ENCODE measurements at places on chromosomes 7 and 10.

DNA sequence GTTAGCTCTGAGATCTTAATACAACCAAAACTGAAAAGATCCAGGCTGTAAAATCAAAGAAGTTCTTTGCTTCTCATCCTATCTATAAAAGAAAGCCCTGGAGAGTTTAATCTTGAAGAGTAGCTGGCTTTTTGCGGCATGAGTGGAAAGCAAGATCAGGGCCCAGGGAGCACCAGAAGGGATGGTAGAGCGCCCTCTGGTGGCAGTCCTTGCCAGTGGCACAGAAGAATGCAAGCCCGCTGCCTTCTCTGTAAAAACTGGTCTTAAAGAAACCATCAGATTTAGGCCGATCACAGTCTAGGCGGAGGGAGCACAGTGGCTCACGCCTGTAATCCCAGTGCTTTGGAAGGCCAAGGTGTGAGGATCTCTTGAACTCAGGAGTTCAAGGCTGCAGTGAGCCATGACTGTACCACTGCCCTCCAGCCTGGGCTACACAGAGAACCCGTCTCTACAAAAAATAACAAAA, 35.6 kb downstream of the CPN1 start:
- DNase-seq, result peak; percentile 69

GRCh38 chr7:11620406-11621253, 211.4 kb downstream of the THSD7A start:
- DNase-seq, result no peak

DNA sequence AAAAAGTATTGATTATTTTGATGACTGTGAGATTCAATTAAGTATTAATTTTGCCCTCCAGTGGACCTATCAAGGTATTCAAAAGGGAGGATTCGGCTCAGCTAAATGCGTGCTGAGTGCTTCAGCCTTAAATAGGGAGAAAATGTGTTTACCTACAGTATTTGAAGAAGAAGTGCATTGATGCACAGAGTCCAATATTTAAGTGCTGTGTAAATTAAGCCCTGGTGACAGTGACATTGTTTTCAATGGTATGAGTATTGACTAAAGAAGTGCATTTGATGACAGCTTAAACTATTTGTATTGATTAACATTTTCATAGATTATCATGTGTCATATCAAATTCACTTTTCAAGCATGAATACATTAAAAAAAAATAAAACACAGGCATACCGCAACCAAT, 106.6 kb downstream of the POU6F2 start:
- no peak for DNase-seq

GRCh38 chr10:125700355-125700911, 17.5 kb upstream of the TEX36 start:
- DNase-seq, result no peak

DNA sequence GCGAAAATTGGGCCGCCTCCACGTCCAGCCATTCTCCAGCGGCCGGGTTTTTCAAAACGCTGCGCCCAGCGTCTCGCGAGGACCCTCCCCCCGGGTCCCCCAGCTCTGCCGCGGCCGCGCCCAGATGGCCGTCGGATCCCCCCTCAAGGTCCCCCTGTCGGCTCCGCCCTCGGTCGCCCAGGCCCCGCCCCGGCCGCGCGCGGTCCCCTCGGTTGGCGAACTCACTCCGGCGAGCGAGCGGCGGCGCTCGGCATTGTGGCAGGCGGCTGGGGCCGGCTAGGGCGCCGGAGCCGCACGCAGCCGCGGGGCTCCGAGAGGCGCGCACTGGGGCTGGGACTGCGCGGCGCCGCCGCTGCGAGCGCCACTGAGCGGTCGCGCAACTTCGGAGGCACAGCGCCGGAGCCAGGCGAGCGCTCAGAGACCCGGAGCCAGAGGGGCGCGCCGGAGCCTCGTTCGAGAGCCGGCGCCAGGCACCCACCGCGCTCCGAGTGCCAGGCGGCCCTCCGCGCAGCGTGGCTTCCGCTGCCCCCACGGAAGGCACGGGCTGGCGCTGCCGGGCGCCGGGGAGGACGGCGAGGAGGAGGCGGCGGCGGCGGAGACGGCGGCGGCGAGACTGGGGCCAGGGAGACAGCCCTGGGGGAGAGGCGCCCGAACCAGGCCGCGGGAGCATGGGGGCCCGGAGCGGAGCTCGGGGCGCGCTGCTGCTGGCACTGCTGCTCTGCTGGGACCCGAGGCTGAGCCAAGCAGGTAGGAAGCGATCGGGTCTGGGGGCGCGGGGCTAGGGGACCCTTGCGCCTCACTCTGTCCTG, at the start of gene UNC5B:
UNC5B (plus strand) TSS at position 253 of the 809 bp plus-strand sequence; CDS start at position 669, 416 bp downstream.
- DNase-seq, result no peak

DNA sequence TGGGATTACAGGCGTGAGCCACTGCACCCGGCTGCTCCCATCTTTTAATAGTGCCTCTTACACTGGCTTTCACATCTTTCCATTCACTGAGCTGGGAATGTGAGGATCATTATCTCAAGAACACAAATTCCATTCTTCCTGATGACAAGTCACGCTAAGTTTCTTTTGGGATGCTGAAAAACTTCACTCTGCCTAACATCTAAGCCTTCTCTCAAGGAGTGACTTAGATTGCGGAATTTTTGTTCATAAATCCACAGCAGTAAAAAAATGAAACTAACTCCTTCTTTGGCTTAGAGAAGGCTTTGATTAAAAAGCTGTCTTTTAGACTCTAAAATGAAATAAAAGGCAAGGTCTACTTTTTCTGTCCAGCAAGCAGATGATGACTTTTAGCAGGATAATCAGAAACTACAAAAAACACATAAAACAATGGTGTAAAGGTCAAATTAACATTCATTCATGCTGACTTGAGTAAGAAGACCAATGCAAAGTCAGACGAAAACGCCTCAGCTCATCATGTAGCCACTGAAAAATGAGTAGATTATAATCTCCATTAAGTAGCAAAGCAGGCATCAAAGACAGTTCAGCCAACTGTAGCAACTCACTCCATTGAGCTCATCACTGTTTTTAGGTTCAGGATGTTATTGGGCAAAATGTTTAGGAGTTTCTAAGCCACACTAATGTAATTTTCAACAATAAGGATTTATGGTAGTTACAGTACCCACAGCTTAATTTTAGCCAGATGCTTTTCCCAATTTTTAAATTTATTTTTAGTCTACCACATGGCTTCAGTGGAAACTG, 178.8 kb downstream of the ELMO1 start:
- no peak for DNase-seq

- no peak for DNase-seq
Measured at GRCh38 chr7:1054438-1054837, 10.1 kb downstream of the GPR146 start.

- no peak for DNase-seq
Measured at GRCh38 chr7:98066934-98067507, 39.6 kb upstream of the LMTK2 start.

- DNase-seq, result no peak
Measured at GRCh38 chr7:36460811-36461429, 71.3 kb downstream of the ANLN start.

GRCh38 chr7:100538348-100538653, 702 bp upstream of the AGFG2 start:
- no peak for DNase-seq

GRCh38 chr7:29920491-29920890, 69.1 kb downstream of the SCRN1 start:
- DNase-seq, result no peak

DNA sequence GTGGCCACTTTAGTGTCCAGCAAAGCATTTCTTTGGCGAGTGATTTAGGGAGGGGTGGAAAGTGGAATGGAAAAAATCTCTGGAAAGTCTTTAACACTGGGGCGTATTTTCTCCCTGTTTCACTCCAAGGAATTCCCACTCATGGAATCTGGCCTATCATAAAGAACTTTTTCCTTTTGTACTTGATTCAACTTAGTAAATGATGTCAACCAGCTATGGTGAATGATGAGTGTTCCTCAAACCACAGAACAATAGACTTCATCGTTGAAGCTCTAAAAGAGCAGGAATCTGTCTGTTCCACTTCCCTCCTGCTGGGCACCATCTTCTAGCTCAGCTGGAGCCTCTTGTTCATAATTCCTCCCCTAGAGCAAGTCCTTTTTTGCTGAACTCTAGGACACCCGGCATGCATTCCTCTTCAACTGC, 66.5 kb downstream of the EPDR1 start:
- no peak for DNase-seq

GRCh38 chr10:124624466-124624865, 119.7 kb downstream of the FAM53B start:
- no peak for DNase-seq

GRCh38 chr7:106858618-106859532, 6.2 kb upstream of the PIK3CG start:
- DNase-seq, result no peak

DNA sequence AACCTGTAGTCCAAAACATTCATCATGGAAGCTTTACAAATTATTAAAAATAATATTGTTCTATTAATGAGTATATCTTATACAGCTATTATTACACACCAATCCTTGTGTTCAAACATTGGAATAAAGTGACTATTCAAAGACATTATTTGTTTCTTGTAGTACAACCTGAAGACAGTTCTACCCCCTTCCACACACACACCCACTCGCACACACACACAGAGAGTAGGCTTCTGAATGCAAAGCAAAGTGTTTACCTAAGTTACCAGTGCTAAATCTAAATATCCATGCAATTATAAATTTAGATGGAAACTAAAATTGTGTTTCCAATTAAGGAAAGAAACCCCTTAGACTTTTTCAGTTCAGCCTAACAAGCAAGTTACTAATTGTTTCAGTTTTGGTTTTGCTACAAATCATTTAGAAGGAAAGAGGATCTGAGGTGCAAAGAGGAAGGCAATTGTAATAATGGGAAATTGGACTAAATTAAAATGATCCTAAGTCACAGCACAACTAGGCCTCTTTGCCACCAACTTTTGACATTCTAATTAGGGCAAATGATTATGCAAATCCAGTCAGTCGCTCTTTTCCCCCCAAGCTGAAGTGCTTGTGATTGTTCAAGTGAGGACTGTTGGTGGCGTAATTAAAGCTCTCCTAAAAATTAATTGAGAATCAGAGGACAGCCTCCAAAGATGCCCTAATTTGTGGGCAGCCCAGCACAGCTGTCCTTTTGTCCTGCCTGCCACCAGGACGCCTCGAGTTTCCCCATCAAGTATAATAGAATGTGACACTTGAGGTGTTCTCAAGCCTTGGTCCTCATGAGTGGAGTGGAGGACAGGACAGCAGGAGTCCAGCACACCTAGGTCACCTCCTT, 19.9 kb upstream of the ATOH7 start:
- DNase-seq, result no peak

- DNase-seq, result no peak
Measured at GRCh38 chr7:92740700-92741126, 95.7 kb downstream of the CDK6 start.
